Dermis microvascular lymphatic vessel endothelial cell (primary cell): ENCODE measurements at places on chromosomes 7 and 10. TPM values are rescaled to one million over a fixed set of nuclear protein-coding genes. Genes with fewer than 3 reads are reported as not detected.

GJD4 gene
- total RNA-seq, result not detected in 2 replicates

RPEL1 gene
- 0.13 TPM in 2 replicates for total RNA-seq

DOCK1 gene
- 69.3 and 84.5 TPM in 2 replicates for total RNA-seq

MYO1G gene
- total RNA-seq, result under 0.01 and 0.13 TPM in 2 replicates

ADAMTS14 gene
- under 0.01 TPM in 1 of 2 replicates, not detected in the other for total RNA-seq

ASAH2 gene
- 0.38 and 0.64 TPM in 2 replicates for total RNA-seq

RBP4 gene
- total RNA-seq, result not detected in 2 replicates
